ENCODE measurements at places on chromosomes 11 and 22. TPM values are rescaled to one million over a fixed set of nuclear protein-coding genes. Genes with fewer than 3 reads are reported as not detected.

Gene SLC43A3
- total RNA-seq: 16.5 TPM

Gene HEPHL1
- 117 TPM for total RNA-seq

Gene RAB39A
- not detected for total RNA-seq

Gene KRTAP5-2
- not detected for total RNA-seq

Gene ARHGAP32
- total RNA-seq: 5.8 TPM

Gene CTTN
- 233 TPM for total RNA-seq

Gene CLCF1
- total RNA-seq: 4.6 TPM

Gene PTPN5
- total RNA-seq: not detected

Gene FGF4
- total RNA-seq: not detected

All from hair follicular keratinocyte (primary cell).